ENCODE measurements at places on chromosomes 3 and 15.
A peak's percentile ranks its signal among the peaks of the same experiment; 100 is the strongest.

- no peak for DNase-seq
Measured at GRCh38 chr15:48631176-48631770, 14.2 kb downstream of the FBN1 start.

- DNase-seq, result no peak
Measured at GRCh38 chr3:15657016-15657415, 55.5 kb downstream of the BTD start.

- DNase-seq, result no peak
Measured at GRCh38 chr3:42493126-42493797, 9.2 kb upstream of the VIPR1 start.

- no peak for DNase-seq
Measured at GRCh38 chr15:52340093-52340492, 44.5 kb upstream of the MYO5C start.

- no peak for DNase-seq
Measured at GRCh38 chr15:101501703-101502373, 12.3 kb upstream of the PCSK6 start.

GRCh38 chr15:67033012-67033411 is 32.4 kb upstream of the SMAD3 start:
- peak; percentile 9 for DNase-seq

DNA sequence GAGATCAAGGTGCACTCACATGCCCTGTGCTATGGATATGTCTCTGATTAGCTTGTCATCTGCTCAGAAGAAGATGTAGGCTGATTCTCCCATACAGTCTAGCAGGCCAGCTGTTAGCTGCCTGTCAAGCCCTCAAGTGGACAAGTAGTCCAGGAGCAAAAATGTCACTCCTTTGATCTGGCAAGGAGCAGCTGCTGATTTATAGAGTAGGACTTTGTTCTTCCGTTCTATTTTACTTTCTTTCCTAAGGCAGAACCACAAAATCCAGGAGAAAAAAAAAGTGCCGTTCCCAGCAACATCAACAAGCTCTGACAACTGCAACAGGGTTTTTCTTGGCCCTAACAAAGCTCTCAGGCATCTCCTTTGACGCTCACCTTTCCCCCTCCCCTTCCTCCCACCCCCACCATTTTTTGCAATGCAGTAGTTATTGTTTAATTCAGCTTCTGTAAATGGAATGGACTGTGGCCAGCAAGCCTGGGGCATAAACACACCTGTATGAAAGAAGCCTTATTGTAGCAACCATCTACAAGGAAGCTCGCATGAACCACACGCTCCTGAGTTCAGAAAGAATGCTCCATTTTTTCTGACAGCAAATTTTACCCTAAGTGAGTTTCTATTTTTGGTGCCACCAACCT is 196.3 kb downstream of the MEIS2 start:
- DNase-seq, result no peak

GRCh38 chr3:56488812-56489600 is 20.7 kb upstream of the ERC2 start:
- no peak for DNase-seq

DNA sequence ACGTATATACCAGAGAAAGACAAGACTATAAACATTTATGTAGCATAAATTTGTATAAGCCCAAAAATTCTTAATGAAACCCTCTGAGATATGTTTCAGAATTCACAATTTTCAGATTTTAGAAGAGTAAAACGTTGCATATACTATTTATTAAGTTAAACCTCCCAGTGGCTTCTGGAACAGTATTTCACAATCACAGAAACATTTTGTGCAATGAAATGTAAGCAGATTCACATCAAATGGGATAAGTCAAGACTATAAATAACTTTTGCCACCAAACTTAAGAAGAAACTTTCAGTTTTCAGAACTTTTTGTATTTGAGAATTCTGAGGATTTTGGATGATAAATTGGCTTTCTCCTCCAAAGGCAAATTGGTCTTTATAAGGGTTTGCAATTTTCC is 9.2 kb downstream of the SLTM start:
- DNase-seq, result no peak

DNA sequence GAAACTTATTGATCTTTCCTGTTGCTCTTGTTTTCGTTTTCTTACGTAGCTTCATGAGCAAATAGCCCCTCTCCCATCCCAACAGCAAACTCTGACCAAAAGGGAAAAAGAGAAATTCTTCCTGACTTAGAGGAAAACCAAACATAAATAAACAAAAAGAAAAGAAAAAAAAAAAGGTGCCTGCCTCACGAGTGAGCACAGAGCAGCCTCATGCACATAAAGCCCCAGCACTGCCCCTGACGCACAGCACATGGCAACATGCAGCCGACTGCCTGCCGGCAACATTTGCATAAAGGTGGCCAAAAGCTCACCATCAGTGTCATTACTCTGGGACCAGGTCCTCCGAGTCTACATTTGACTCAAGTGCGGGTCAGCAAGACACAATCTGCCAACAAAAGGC is 6.4 kb downstream of the POC1A start:
- no peak for DNase-seq

GRCh38 chr3:28949580-28949979 is 331.3 kb upstream of the RBMS3 start:
- DNase-seq, result no peak

DNA sequence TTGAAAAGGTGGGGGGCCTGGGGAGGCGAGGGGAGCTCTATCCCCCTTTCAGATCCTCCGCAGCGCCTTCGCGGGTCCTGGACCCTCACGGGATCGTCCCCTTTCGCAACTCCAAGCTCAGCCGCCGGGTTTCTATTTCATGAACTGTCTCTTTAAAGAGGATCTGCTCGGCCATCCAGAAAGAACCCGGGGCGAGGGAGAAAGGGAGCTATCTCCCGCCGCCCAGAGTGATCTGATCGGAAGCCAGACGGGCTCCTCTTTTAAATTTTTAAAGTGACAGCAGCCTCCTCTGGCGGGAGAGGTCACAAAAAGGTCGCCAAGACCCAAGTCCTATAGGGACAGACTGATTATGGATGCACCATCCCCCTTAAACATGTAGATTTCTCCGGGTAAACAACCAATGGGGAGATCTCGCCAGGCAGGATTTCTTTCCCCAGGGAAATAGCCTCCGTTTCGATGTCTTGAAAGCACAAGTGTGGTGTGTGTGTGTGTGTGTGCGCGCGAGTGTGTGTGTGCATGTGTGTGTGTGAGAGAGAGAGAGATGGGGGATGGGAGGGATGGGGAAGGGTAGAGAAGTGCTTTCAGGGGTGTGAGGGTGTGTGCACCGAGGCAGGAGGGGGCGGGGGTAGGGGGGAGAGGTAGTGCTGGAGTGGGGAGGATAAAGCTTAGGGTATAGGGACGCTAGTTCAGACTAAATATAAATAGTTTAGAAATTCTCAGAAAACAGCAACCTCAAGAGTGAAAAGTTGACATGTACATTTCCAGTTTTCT is 516.1 kb downstream of the MECOM start:
- no peak for DNase-seq

GRCh38 chr3:16842272-16843270 is 42.2 kb upstream of the PLCL2 start:
- peak; percentile 62 for DNase-seq

DNA sequence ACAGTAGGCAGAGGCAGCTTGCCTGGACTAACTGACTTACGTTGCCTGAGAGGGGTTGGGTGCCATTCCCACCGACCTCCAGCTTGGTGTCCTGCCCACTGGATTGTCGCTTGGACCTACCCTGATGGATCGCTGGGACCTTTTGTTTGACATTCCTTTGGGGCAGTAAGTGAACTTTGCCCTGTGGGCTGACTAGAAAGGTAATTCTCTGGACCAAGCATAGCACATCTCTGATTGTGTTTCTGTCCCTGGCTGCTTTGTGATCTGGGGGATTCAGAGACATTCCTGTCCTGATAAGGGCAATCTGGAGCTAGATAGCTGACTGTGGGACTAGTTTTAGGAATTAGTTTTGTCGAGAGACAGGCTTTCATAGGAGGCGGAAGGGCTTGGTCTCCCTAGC is 19.5 kb upstream of the IFT57 start:
- no peak for DNase-seq

GRCh38 chr15:41989573-41990242 is 17.4 kb upstream of the EHD4 start:
- DNase-seq, result peak; percentile 74

DNA sequence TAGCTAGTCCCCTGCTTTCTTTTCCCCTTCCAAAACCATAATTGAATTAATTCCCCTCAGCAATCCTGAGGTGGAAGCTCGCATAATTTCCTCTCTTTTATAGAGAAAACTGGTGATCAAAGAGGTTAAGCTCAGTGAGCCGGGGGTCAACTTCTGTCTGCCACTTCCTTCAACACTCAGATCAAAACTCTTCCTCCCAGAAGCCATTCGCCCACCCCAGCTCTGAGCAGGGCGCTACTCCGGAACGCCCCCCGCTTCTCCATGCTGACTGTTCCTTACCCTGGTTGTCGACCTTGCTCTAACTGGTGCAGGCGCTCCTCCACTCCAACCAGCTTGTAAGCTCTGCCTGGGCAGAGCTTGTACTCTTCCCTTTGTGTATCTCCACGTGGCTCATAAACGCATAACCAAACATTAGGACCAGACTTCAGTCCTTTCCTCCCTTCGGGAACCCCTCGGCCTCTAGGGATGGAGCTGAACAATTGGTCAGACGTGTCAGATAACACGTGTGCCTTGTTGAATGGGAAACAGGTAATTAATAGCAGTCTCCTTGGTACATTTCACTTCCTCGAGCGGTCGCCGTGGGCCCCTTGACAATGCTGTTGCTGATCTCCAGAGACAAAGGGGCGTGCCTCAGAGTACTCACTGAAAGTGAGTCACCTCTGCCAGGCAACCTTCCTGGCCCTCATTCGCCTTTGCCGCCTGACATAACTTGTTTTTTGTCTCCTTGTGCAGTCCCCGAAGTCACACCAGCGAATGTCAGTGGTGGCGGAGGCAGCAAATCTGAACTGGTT is 71.8 kb downstream of the IL5RA start:
- DNase-seq, result no peak

GRCh38 chr3:135491491-135492205 is 473.9 kb upstream of the PPP2R3A start:
- no peak for DNase-seq

DNA sequence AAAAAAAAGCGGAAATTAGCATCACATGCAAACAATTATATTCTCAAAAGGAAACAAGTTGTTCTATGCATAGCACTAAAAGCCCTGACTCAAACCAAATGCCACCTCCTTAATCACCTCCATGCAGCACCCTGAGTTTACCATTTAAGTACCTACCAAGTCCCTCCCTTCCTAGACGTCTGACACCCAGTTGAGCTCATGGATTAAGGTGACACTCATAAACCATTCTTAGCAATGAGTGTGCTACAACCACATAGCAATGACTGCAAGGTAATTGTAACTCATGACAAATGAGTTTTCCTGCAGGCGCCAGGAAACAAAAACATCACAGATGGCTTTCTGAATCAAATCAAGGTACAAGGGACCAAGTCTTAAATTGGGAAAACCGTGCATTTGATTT is 32.0 kb downstream of the WWTR1 start:
- DNase-seq, result no peak

DNA sequence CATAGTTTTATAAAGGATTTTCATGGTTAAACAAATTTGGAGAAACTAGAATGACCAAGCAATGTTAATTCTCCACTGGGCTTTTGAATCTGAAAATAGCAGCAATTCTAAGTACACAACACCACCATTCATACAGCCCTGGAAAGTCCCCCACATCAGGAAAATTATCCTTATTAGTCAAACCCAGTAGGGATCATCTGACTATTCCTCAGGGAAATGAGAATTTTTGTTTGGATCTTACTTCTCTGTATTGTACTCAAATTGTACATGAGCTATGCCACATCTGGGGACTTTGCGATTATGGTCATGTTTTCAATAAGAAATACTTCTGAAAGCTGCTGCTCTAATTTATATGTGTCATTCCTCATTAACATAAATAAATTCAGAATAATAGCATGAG is 46.0 kb downstream of the RARB start:
- DNase-seq, result no peak

- DNase-seq, result no peak
Measured at GRCh38 chr3:42159147-42159546, 68.0 kb downstream of the TRAK1 start.

- DNase-seq, result no peak
Measured at GRCh38 chr3:146134348-146135117, 26.5 kb downstream of the PLOD2 start.

GRCh38 chr3:58409663-58410062 is 24.0 kb downstream of the PDHB start:
- DNase-seq, result no peak

DNA sequence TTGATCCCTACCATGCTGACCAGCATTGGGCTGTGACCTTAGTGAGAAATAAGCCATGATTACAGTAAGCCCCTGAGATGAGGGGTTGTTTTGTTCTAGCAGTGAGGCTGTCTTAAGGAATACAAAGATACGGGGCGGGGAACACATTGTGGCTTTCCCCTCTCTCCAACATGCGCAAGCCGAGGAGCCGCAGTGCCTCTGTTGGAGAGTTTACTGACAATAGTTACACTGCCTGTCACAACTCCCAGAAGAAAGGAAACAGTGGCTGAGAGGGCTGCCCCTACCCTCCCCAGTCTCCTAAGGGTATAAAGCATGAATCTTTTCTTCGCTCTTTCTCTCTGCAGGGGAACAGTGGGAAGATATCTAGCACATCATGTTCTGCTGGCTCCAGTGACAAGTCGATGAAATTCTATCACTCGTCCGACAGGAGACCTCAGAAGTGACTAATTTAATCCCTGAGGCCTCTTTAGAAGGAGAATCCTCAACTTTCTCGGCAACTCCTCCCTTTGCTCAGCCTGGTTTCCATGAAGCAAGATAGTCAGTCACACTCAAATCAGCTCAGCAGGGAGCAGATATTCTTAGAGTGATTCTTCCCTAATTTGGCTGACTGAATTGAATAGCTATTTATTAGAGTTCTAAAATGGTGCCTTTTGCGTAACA is 409.0 kb upstream of the PROK2 start:
- no peak for DNase-seq

DNA sequence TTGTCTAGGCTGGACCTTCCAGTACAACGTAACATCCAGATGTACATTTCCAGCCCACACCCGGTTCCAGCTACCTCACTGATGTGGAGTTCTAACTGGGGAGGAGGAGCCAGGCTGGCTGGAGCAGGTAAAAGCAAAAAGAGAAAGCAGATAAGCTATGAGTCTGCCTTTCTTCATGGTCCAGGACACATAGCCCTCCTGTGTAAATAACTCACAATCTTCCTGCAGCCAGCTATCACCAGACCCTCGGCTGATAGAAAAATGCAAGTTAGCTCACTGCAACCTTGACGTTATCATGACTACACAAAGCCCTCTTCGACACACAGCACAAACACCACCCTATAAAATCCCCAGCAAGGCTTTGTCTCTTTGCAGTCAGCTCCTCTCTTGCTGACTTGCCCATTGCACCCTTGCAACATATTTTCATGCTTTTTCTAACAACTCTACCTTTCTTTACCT is 20.5 kb upstream of the ELP6 start:
- no peak for DNase-seq

GRCh38 chr15:57282686-57283085 is 93.6 kb upstream of the CGNL1 start:
- no peak for DNase-seq

- no peak for DNase-seq
Measured at GRCh38 chr3:31262201-31262600, 270.5 kb upstream of the STT3B start.
